ENCODE measurements at places on chromosomes 6 and 20.
A peak's percentile ranks its signal among the peaks of the same experiment; 100 is the strongest.

DNA sequence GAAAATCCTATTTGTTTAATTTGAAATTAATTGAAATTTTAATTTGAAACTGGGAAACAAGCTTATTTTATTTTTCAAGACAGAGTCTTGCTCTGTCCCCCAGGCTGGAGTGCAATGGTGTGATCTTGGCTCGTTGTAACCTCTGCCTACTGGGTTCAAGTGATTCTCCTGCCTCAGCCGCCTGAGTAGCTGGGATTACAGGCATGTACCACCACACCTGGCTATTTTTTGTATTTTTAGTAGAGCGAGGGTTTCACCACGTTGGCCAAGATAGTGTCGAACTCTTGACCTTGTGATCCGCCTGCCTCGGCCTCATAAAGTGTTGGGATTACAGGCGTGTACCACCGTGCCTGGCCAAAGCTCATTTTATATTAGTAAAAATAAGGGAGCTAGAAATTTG, 4.2 kb downstream of the SRSF3 start:
- no peak for DNase-seq

DNA sequence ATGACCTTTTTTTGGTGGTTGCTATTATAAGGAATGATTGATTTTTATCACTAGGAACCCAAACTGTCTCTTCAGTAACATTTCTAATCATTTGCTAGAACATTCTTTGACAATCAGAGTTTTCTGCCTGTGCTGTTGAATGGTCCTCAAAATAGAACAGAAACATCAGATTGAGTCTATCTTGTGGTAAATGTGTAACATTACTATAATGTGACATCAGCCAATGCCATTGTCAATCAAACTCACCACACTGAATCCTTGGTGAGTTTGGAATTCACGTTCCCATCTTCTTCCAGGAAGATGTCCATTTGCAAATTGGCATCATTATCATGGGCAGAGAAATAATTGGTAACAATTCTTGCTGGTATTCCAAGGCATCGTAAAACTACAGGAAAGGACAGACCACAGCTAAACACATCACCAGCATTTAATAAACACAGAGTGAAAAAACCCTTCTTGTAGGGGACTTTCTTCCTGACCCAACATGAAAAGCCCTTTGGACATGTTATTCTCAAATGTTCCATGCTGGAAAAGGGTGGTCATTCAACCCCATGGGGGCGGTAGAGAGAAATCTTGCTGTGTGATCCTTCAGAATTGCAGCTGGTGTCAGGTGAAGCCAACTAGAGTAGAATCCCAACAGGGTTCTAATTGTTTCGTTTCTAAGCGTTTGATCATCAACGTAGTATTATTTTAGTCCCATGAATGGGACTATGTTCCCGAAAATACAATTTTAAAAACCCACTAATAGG, 98.5 kb downstream of the F13A1 start:
- DNase-seq: peak; percentile 23

DNA sequence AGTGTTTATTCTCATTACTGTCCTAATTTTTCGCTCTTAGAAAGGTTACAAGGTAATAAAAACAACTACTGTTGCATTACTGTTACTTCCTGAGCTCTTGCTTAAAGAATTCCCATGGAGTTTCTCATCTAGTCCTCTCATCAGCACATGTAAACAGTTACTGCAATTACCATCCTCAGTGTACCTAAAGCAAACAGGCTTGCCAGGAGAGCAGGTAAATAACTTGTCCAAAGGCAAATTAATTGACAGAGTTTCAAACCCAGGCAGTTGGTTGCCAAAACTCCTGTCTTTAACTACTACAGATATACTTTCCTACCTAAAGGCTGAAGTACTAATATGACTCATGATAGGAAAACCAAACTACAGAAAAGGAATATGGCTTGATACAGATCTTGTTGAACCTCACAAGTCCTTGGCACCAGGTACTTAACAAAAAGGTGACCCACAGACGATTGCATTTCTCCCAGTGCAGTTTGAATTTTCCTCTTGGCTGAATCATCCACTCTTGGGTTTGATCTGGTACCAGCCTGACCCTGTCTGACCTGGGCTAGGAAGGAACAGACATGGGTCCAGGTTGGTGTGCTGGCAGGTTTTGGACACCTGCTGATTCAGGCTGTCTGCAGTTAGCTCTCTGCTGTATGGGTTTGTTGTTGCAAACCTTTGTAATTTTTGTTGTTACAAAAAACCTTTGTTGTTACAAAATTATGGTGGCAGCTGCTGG, 153.0 kb downstream of the CFAP61 start:
- DNase-seq: no peak

DNA sequence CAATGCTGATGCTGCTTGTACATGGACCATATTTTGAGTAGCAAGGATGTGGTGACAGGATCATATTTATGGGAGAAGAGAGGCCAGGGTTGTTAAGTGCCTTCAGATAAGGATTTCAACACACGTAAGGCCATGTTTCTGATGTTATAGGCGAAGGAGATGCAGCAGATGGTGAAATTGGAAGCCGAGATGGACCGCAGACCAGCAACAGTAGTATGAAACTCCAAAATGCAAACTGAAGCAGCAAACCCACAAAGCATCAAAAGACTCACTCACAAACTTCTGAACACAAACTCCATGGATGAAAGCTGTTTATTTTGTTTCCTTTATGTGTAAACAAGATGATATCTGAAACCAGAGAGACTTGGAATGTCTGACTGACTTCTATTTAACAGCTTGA, 35.6 kb upstream of the LAMP5 start:
- DNase-seq: no peak

DNA sequence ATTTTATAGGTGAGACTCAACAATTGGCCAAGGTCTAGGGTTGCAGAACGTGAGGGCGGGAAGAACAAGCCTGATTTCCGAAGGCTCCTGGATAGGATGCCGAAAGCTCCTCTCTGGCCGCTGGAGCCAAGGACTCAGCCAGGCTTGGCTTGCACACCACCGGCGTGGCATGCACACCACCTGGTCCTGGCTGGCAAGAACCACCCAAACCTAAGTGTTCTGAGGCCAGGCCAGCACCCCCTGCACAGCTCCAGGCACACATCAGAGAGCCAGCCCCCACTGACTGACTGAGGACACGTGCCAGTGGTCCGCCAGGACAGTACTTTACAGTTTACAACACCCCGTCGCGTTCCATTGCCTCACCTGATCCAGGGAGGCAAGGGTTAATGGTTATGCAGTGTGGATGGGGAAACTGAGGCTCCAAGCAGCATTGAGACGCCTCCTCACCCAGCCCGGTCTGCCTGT, 414 bp downstream of the TGM2 start:
- no peak for DNase-seq

GRCh38 chr6:138666636-138667035, 106.9 kb upstream of the CCDC28A start:
- no peak for DNase-seq

- DNase-seq: no peak
Observed at GRCh38 chr6:165847407-165848085, 184.5 kb upstream of the PDE10A start.

DNA sequence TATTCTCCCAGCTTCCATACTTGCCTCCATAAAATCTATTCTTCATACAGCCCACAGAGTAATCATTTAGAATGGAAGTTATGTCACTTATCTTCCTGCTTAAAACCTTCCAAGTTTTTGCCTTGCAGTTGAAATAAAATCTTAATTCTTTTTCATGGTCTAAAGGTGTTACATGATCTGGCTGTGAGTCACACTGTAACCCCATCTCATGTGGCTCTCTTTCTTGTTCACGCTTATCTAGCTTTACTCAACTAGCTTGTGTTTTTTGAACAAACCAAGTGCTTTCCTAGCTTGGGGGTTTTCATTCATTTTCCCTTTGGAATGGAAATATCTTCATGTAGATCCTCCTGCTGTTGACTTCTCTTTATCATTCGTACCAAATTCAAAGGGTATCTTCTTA, 23.6 kb upstream of the THEMIS start:
- DNase-seq: no peak

- DNase-seq: no peak
Observed at GRCh38 chr6:98957450-98957849, 9.7 kb upstream of the FBXL4 start.

DNA sequence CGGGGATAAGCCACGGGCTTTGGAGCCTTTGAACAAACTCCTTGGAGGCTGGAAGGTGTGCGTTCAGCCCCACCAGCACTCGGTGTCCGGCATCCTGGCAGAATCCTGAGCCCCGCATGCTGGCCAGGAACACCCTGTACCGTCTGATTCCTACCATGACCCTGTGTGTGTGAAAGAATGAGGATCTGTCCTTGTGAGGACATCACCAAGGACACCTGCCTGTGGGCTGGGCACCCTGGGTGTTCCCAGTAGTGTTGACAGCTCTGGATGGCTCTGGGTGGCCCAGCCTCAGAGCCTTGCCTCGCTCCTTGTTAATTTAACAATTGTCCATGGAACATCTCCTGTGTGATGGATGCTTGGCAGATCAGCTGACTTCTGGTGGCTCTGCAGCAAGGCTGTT, 234.3 kb downstream of the QKI start:
- DNase-seq: no peak

GRCh38 chr6:2179950-2180349, 65.5 kb downstream of the GMDS start:
- DNase-seq: no peak

GRCh38 chr6:165117121-165117520, 192.3 kb downstream of the C6orf118 start:
- no peak for DNase-seq

DNA sequence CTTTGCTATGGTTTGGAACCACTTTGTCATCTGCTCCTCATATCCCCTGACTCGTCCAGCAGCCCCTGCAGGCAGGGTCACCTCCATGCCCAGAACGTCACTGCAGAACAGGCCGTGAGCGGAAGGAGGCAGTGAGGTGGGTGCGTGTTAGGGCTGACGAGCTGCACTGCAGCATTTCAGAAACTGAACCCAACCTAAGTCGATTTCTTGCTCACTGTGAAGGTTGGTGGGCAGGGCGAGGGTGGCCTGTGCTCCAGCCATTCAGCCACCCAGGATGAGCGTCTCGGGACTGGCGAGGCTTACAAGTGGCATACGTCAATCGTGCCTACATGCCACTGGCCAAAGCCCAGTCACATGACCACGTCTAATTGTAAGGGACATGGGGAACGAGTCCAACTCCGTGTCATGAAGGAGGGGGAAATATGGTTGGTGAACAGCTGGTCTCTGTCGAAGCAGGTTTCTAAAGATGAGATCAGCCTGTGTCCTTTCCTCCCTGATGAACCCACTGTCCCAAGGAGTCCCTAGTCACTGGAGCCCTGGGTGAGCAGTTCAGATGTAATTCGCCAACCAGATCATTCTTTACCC, 289.1 kb downstream of the TAF4 start:
- DNase-seq: no peak

DNA sequence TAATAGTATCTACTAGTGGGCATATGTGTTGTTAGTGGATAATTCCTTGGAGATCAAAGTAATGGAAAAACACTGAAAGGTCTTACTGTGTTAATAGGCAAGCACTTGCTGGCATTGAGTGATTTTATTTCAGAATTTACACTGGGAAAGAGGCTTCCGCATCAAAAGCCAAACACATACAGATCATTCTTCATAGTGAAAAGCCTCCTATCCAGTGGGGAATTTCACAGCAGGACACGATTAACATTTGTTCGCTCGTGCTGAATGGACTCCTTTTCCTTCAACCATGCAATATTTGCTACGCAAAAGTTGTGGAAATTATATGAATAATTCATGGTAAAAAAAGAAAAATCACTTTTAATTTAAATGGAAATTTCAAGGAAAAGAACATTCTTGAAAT, 26.4 kb downstream of the GABRR1 start:
- DNase-seq: no peak

DNA sequence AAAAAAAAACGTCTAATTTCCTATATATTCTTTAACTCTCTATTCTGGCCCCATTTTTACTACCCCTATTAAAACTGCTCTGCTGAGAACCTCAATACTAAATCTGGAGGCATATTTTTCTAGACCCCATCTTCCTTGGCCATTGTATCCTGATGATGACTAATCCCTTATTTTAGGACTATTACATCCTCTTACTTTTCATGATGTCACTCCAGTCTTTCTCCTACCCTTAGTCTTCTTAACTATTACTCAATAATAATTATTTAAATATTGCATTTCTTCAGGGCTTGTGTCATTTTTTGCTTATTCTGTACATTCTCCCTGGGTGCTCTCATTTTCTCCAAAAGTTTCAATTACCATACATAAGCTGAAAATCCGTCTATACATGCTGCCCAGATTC, 6.4 kb downstream of the FBXO30 start:
- no peak for DNase-seq

GRCh38 chr6:124400261-124400999, 561.8 kb upstream of the RNF217 start:
- no peak for DNase-seq

DNA sequence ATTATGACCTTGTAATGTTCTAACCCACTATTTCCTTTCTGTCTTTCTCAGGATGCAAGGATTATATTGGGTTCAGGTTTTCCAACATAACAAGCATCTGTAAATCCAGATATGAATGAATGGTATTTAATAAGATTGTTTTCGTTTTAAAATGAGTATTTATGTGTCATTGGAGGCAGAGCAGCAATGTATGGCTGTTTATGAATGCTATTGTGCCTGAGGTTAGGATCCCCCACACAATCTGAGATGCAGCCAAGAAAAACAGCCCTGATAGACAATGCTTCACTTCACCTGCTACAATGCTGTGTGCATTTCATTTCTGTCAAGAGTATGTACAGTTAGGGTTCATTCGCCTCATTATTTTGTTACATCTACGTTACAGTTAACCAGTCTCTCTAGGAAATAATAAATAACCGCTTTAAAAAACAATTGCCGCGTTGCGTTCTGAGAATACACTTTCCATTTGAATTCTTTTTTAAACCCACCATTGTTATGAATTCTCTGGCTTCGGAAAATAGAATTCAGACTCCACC, 19.6 kb downstream of the TFAP2A start:
- no peak for DNase-seq

GRCh38 chr6:145829950-145830349, 15.4 kb upstream of the FBXO30 start:
- no peak for DNase-seq

GRCh38 chr6:51302431-51302830, 483.8 kb downstream of the TFAP2B start:
- no peak for DNase-seq

- no peak for DNase-seq
Observed at GRCh38 chr6:107538856-107539387, 49.0 kb downstream of the SOBP start.

GRCh38 chr6:63660757-63661156, 25.2 kb downstream of the PHF3 start:
- DNase-seq: no peak

- DNase-seq: no peak
Observed at GRCh38 chr6:105210932-105211531, 31.2 kb upstream of the POPDC3 start.

GRCh38 chr6:158596861-158597260, 37.0 kb downstream of the TMEM181 start:
- DNase-seq: no peak

GRCh38 chr6:107666084-107666980, 157.8 kb downstream of the SCML4 start:
- no peak for DNase-seq

DNA sequence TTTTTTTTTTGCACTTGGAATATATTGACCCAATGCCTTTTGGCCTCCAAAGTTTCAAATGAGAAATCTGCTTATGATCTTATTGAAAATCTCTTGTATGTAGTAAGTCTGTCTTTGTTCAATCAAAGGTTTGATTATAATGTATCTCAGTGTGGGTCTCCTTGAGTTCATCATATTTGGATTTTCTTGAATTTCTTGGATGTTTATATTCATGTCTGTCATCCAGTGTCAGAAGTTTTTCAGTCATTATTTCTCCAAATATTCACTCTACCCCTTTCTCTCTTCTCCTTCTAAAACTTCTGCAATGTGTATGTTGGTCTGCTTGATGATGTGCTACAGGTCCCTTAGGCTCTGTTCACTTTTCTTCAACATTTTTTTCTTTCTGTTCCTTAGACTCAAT, 95.9 kb upstream of the PTPRK start:
- no peak for DNase-seq
